HuH-7.5 (cell line): ENCODE measurements at places on chromosomes 12 and 14.

GRCh38 chr14:26870096-26870495, 272.3 kb upstream of the NOVA1 start:
- DNase-seq: no peak

GRCh38 chr14:91947475-91948184, at the start of gene FBLN5:
Gene FBLN5 (minus strand): TSS chr14:91947694. CDS start chr14:91947229, 465 bp downstream.
- no peak for DNase-seq

GRCh38 chr12:79634957-79635471, 55.8 kb downstream of the PAWR start:
- DNase-seq: peak; percentile 7

- no peak for DNase-seq
Observed at GRCh38 chr12:108693751-108694150, 37.6 kb downstream of the CORO1C start.

DNA sequence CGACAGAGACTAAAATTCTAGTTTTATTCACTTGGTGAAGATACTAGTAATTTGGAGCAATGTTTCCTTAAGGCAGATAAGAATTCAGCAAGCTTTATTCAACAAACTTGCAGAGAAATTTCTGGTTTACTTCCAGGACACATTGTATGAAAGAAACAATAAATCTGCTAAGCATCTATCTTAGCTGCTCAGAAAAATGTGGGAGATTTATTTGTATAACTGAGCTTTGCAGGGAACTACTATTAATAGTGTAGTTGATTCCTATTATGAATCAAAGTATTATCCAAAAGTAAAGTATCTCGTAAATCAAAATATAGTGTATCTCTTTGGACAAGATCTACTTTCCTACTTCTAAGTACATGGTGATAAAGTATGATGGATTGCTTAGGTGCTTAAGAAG, 239.4 kb upstream of the TMTC1 start:
- no peak for DNase-seq

DNA sequence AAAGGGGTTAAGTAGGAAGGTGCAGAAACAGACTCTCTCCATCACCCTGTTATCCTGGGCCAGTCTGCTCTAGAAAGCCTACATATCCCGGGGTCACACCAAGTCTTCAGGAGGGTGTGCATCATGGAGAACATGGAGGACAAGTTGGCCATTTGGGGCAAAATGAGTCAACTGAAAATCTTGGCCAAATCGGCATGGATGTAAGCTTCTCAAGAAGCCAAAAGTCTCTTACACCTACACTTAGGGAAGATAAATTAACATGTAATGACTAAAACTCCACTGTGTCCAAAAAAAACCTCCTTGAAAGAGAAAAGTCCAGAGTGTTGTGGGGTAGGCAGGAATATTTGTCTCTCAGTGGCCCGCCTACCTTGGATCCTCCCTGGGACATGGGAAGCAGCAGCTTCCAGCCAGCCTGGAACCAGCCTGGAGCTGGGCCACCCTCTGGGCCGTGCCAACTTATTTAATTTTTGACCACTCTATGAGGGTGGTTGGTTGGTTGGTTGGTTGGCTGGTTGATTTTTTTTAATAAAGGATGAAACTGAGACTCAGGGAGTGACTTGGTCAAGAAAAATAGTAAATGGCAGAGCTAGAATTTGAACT, 17.9 kb upstream of the TC2N start:
- no peak for DNase-seq

DNA sequence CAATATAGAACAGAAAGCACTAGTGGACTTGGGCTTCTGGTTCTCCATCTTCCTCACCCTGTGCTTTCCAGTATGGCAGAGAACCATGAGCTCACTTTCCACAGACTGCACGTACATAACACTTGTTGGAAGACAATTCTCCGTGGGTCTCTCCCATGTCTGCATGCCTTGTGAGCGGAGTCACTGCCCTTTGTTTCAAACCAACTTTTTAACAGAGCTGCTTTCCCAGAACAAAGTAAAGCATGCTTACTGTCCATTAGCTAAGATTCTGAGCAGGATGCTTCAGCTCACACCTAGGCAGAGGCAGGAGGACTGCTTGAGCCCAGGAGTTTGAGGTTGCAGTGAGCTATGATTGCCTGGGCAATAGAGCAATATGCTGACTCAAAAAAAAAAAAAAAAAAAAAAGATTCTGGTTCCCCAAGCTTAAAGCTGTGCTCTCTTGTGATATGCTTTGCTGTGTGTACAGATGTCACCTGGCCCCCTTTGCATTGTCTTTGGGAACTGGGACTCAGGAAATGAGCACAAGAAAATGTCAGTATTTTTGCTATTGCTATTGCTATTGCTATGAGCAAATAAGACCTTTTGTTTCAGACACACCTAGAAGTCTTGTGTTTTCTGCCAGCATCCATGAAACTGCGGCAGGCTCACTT, 54.6 kb upstream of the PTGR2 start:
- no peak for DNase-seq

DNA sequence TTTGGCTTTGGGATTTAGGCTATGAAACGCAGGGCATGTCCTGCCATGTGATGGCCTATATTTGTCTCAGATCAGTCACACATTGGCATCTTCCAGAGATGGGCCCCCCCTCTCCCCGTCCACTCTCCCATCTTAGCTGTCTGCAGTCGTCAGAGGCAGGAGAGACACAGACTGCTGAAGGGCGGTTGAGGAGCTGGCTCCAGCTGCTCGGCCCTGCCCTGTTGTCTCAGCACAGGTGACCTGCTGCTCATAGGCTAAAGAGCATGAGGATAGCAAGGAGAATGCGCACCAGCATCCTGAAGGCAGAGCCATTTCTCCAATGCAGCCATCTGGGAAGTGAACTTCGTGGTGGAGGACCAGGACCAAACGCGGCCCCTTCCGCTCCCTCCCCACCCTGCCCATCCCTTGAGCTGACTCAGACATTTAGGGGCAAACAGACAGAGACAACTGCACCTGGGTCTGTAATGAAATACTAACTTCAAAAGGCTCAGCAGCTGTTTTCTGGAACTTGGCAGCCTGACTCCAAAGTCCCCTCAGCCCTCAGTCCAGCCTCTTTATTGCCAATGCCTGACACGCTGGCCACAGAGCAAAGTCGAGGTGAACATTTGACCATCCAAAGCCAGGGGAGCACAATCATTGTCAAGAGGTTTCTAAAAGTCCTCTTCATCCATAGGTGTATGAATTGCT, 22.3 kb downstream of the FZD10 start:
- no peak for DNase-seq

DNA sequence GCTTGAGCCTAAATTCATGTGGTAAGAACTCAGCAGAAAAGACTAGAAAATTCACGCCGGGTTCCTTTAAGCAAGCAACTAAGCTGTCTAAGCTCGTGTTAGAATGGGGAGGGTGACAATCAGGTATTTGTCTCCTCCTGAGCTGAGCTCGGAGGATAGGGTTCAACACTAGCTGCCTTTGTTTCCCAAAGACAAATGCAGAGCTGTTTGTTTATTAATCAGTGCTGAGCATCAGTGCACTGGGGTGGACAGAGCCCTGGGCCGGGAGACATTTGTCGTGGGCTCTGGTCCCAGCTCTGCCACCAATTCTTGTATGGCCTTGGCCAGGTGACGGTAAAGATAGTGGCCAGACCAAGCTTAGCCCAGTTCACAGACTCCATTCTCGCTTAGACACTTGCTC, 43.7 kb downstream of the DEGS2 start:
- no peak for DNase-seq

DNA sequence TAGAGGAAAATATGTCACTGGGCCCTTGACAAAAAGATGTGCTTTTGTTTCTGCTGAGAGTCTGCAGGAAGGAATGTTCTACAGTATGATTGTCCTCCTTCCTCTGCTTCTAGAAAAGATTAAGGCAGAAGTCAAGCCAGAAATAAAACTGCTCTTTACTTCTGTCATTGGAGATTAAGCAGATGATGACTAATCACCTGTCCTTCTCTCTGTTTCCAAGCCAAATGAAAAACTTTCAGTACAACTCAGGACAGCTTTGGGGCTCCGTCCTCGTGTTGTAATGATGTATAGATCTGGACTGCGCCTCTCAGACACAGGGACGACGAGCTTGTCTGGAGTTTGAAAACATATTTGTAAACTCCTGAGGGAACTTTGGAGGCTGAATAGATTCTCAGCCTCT, 159.3 kb downstream of the DYRK2 start:
- no peak for DNase-seq

DNA sequence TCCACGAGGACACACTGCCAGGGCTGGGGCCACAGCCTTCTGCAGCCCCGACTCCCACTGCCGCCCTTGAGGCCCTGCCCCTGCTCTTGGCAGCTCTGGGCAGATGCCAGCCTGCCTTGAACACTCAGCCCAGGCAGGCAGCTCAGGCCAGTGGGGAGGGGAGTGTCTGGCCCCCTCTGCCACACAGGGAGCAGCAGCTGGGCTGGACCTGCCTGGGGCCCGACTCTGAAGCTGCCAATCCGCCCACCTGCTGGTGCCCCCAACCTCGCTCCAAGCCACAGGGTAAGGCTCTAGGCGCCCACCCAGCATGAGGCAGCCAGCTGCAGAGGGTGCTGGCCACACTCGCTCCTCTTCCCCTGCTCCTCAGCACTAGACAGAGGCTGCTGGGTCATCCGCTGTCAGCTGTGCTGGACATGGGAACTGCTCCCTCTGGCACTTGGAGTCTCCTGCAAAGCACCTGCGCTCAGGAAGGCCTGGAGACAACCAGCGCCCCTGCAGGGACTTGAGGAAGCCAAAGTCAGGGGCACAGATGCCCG, 24.6 kb upstream of the NUDT14 start:
- DNase-seq: no peak

GRCh38 chr12:103455020-103455763, 40.6 kb downstream of the C12orf42 start:
- DNase-seq: no peak

DNA sequence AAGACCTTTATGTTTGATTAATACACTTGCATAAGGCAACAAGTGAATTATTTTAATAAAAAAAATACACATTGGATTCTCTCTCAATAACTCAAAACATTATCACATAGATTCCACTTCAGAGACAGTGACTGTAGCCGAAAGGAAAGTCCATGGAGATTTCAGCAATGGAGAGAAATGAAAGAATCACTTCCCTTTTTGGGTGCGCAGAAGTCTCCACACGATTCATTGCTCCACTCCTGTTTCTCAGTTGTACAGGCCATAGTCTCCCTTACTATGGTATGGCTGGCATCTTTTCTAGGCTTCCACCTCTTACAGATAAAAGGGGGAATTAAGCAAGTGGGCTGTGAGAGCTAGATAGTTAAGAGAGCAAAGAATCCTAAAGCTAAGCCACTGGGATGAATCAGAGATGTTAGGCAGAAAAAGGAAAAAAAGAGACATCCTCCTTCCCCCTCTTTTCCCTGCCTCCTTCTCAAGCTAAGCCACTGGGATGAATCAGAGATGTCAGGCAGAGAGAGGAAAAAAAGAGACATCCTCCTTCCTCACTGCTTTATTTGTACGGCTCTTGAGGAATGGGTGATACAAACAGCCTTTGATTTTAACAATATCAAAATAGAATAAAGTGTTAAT, 16.3 kb downstream of the ST8SIA1 start:
- no peak for DNase-seq

- DNase-seq: no peak
Observed at GRCh38 chr14:101031186-101031585, 127.7 kb upstream of the RTL1 start.

- no peak for DNase-seq
Observed at GRCh38 chr12:100737168-100737567, 57.4 kb upstream of the ANO4 start.

- no peak for DNase-seq
Observed at GRCh38 chr14:79248126-79248525, 963.2 kb downstream of the DIO2 start.

GRCh38 chr12:30679241-30679640, 16.4 kb downstream of the IPO8 start:
- no peak for DNase-seq

DNA sequence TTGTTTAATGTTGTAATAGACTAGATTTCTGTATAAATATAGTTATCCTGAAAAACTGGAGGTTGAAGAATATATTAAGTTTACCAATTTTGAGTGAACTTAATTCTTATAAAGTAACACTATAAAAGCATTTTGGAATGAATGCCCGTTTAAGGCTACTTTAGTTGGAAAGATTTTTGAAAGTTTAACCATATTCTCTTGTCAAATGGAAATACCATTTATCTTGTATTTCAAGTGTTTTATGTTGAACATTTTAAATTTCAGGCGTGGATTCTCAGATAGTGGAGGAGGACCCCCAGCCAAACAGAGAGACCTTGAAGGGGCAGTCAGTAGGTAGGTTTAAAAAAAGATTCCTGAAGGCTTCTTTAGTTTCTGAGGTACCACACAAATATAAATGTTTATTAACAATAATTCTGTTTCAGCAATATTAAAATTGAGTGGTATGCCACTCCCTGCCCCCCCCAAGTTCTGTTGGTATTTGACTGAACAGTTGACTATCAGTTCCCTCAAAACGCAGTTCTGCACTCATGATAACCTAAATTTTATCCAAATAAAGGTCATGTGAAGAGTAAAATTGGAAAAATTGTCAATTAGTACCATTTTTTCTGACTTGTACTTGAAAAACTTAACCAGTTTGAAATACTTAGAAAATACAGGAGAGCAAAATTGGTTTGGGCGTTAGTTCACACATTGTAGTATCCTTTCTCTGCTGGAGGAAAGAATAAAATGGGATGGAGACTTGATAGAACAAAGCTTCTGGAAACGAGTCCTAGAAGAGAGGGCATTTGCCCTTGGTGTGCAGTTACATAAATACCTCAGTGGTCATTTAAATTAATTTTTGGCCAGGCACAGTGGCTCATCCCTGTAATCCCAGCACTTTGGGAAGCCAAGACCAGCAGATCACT, 1.5 kb downstream of the PNN start:
- DNase-seq: no peak

DNA sequence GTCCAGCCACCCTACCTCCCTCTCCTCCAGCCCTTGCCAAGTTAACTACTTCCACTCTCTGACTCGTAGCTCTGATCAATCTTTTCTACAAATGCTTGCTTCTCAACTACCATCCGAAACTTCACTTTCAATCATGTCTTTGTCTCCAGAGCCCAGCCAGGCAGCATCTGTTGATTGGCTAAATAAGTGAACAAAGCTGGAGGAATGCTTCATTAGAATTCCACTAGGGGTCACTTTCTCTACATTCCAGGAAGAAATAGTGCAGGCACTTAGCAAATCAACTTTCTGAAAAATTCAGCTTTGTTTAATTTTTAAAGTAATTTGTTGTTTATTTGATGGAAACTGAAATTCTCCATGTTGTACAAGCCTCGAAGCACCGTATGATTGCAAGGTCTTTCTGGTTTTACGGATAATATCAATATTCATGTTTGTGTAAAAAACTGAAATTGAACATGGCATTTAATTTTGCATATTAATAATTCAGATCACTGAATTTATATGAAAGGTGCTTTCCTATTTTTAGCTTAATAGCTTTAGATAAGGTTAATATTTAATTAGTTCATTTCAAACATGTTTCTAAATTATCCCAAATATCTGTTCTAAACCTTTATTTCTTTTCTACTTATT, 32.4 kb upstream of the HELB start:
- peak; percentile 22 for DNase-seq

GRCh38 chr14:52258783-52259182, 8.7 kb upstream of the PTGDR start:
- DNase-seq: no peak

DNA sequence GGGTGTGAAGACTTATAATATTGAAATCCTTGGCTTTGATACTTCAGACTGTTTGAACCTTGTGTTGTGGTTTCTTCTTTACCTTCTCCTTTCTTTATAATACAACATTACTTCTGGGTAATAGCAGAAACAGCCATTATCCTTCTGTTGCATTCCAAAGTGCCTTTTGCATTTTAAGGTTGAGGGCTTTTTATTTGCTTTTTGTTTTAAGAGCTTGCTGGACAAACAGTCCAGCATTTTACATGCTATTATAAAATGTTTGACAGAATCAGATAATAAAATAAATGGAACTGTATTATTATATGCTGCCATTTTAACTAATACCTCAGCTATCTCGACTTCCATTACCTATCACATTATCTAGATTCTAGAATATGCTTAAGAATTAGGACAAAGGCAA, 14.0 kb downstream of the RNF34 start:
- no peak for DNase-seq
